ENCODE measurements at places on chromosomes 7 and 10.

GRCh38 chr7:4255336-4255735, 426.8 kb upstream of the FOXK1 start:
- no peak for DNase-seq

DNA sequence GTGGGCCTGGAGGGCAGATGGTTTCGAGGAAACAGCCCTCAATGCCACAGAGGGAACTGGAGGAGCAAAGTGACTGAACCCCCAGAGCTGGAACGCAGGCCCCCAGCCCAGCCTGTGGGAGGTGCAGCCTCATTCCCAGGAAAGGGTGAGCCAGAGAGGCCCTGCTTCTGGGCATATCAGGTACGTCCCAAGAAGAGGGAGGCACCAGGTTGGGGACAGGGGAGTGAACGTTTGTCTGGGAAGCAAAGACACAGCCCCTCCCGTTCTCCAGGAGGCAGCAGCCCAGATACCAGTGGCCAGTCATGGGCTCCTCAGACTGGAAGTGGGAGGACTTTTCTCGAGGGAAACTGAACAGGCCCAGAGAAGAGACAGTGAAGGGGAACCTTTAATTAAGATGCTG, 74.3 kb upstream of the RET start:
- no peak for DNase-seq

- DNase-seq, result no peak
Observed at GRCh38 chr10:11424456-11425295, 186.8 kb downstream of the USP6NL start.

DNA sequence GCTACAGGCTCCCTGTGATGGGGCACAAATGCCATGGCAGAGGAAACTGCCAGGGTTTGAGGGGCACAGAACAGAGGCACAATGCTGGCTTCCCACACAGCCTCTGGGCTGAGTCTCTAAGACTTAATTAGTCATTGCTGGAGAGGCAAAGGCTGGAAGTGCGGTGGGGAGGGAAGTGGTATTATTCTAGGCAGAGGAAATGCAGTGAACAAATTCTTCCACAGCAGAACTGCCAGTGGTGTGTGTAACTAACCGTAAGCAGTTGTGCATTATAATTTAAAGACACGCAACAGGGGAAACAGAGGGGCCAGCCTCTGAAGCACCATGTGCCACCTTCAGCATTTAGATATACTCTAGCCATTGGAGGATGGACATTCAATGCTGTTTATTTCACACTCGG, 12.8 kb downstream of the ICA1 start:
- DNase-seq, result no peak

- no peak for DNase-seq
Observed at GRCh38 chr10:79532-80215, 30.6 kb upstream of the TUBB8 start.

- no peak for DNase-seq
Observed at GRCh38 chr7:150740053-150740452, 2.8 kb downstream of the GIMAP5 start.

DNA sequence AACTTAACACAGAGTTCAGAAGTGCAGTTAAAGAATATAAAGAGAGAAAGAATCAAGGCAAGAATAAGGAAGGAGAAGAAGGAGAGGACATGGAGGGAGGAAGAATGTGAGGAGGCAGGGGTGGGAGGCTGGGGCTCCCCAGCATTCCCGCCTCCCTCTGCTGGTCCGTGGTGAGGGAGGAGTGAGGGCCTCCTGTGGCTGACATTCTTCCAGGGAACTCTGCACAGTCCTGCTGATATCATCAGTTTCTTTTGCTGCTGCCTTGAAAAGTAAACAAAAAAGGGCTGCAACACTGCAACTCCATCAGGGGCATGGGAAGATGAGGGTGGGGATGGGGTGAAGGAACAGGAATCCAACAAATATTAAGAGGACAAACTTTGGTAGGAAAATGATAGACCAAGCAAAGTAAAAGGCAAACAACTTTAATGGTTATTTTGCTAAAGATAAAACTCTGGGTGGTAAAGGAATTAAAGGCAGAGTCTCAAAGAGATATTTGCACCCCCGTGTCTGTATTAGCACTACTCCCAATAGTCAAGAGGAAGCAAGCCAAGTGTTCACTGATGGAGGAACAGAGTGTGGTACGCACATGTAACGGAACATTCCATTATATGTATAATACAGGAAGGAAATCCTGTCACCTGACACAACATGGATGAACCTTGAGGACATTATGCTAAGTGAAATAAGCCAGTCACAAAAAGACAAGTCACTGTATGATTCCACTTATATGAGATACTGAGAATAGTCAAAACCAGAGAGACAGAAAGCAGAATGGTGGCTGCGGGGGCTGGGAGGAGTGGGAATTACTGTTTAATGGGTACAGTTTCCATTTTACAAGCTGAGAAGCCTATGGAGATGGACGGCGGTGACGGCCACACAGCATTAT, 8.0 kb upstream of the SPOCK2 start:
- no peak for DNase-seq

- DNase-seq, result no peak
Observed at GRCh38 chr7:43295429-43295828, 183.0 kb downstream of the HECW1 start.

GRCh38 chr7:106187613-106188350, 75.7 kb upstream of the SYPL1 start:
- no peak for DNase-seq

DNA sequence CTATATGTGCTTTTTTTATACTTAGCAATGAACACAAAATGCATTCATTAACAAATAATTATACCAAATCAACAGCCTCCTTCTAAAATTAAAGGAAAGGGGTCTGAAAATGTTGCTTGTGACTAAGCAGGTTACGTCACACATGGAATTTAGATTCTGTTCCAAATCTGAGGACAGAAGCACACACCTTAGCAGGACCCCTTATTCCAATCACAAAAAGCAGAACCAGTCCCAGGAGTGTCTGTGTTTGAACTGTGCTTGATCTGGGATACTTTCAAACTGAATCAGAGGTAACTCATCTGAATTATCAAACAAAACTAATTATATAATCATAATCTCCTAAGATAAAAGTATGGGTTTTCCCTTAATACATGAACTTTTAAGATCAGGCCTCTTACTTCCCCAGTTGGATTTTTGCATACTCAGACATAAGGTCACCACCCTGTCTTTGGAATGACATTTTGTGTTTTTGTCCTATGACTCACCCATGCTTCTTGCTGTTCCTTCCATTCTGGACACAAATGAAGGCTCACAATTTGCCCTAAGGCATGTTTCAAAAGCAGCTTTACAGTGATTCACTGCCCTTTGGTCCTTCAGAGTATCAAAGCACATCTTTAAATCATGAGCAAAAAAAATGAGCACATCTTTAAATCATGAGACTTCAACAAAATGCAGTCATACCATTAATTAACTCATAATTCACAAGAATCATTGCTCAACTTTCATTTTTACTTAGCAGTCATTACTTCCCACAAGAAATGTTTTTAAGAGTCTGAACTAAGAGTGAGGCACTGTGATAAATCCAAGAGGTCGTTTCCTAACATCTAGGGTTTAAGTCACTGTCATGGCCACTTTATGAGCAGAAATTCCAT, 35.5 kb downstream of the SEMA3C start:
- DNase-seq, result no peak

DNA sequence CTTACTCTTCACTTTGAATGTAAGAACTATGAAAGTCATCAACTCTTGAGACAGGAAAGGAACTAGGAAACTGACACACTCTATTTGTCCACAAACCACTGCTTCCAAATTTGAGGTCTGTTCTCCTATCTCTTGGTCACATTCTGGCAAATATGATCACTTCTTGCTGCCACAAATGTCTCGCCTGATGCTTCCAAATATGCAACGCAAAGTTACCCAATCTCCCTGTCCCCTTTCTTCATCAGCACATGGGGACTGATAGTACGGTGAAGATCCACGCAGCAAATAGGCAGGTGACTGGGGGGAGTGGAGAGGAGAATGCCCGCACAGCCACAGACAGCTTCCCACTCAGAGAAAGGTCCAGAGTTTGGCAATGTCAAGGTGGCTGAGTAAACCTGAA, 92.6 kb upstream of the TCF7L2 start:
- DNase-seq, result no peak

GRCh38 chr7:91050677-91051076, 213.6 kb upstream of the FZD1 start:
- no peak for DNase-seq

DNA sequence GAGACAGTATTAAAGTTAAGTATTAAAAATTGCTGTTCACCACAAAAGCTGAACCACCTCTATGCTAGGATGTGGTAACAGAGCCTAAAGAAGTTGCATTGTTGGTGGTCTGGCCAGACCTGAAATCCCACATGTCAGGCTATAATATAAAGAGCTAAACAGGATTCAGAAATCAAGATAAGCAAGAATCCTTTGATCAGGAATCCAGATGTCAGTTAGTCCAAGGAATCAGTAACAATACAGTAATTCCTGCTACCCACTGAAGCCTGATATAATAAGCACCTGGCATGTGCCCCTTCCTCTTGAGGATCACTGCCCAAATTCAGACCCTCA, 48.9 kb downstream of the ZNF277 start:
- DNase-seq, result no peak

GRCh38 chr10:44253769-44254462, 131.0 kb downstream of the CXCL12 start:
- DNase-seq, result no peak

DNA sequence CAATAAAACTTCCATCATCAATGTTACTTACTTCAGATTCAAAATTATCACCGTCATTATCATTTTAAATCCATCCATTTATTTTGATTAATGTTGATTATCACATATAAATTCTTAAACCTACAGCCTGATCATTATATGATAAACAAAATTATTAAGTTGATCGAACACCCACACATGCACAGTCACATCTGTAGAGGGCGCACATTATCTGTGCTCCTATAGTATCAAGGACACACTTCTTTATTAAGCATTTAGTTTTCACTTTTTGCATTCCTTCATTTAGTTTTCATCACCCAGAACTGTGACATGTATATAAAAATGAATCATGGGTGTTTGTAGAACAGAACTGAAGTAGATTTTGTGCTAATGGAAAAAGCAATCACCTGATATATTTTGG, 26.2 kb upstream of the ZNF716 start:
- DNase-seq, result no peak

DNA sequence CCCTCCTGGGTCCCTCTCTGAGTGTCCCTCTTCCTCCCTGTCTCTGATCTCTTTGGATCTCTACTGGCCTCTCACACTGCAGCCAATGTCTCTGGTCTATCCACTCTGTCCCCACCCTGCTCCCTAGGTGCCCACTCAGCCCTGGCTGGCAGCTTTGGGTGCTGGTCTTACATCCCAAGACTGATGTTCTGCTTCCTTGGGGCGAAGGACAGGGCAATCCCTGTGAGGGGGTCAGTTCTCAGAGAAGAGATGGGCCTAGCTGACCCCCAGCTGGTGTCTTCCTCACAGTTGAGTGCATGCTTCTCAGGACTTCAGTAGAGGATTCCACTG, 51.7 kb upstream of the CAMK2B start:
- DNase-seq, result no peak

DNA sequence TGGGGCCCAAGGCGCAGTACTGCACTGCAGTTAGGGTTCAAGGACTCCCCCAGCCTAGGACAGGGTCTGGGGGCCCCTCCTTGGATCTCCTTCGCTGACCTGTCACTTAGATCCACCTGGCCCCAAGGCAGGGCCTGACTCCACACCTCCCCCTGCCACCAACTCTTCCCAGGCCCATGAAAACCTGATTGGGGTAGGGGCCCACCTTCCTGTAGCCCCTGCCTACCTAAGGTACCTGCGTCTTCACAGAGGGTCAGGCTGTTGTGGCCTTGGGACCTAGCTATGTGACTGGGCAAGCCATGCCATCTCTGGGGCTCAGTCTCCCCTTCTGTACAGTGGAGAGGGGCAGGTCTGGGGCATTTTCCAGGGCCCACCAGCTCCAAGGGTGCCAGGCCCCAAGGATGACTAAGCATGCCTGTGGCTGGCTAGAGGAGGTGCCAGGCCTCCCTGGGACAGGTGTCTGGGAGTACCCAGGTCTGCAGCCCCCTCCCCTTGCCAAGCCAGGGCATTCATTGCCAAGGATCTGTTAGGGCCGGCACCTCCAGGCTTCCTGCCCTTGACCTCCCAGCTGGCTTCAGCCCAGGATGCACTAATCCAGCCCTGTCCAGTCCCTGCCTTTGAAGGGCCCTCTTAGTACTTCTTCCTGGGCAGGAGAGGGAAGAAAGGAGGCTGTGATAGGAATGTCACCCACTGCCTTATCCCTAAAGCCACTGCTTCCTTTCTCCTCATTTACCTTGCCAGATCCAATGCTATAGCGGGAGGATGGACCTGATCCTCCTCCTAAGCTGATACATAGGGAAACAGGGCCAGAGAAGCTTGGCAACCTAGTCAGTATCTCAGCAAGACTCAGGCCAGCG, 1.3 kb downstream of the LIMK1 start:
- DNase-seq, result no peak

DNA sequence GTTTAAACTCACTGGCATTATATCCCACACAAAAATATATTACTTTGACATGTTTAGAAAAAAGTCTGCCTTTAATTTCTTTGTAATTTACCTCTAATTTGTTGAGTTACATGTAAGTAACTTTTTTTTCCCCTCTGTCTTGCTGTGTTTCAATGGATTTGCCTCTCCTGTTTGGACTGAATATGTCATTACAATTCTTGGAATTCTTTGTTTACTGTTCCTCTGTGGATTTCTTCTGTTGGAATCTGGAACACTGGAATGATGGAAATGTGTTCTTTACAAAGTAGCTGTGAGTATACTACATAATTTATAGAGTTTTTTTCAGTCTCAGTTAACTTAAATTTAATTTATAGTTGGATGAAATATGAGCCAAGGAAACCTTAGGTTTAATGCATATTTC, 30.4 kb downstream of the SEPTIN7 start:
- DNase-seq, result no peak

DNA sequence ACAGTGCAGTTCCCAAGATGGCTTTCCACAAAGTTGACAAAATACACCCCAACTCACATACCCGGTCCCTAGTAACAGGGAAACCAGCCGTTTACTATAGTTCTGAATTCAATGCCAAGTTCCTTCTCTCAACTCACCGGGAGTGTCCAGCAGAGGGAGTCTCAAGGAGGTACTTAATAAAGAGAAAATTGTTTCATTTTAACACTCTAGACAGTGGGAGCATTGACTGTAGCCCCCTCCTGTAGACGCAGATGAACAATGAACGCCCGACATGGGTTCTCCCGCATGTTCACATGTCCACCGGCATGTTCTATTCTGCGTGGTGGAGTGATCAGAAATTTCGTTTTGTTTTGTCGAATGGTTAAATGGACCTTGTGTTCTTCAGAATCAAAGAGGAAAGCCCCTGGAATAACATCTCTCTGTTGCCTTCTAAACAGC, 1.9 kb downstream of the HIPK2 start:
- DNase-seq, result no peak
